Fibroblast of skin of right quadriceps (primary cell): ENCODE measurements at places on chromosomes 13 and 19.

GRCh38 chr19:32416749-32417456, 11.3 kb downstream of the DPY19L3 start:
- no peak for DNase-seq

DNA sequence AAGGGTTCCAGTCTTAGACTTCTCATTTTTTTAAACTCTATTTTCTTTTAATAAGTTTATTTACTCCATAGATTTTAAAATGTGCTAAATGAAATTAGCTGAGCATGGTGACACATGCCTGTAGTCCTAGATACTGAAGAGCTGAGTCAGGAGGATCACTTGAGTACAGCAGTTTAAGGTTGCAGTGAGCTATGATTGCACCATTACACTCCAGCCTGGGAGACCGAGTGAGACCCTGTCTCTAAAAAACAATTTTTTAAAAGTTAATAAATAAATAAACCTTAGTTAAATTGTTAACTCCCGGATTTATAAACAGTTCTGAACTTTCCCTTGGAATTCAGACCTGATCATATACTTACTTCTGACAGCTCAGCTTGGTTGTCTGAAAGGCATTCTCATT, 32.5 kb downstream of the PCDH20 start:
- DNase-seq, result no peak

DNA sequence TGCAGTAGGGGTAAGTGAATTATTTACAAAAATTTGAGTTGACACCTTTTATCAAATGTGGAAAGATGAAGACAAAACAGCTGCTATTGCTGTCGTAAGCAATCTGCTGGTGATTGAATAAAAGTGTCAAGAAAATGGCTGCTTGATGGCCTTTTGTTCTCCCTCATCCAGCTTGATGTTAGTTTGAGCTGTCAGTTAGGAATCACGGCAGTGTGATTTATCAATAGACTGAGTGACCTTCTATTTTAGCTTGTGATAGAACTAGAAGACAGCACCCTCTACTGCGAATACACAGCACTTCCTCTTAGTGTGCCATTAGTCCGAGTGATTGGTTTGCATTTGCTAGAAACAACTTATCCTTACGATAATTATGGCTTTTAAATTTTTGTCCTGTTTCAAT, 76.3 kb downstream of the MZT1 start:
- no peak for DNase-seq

DNA sequence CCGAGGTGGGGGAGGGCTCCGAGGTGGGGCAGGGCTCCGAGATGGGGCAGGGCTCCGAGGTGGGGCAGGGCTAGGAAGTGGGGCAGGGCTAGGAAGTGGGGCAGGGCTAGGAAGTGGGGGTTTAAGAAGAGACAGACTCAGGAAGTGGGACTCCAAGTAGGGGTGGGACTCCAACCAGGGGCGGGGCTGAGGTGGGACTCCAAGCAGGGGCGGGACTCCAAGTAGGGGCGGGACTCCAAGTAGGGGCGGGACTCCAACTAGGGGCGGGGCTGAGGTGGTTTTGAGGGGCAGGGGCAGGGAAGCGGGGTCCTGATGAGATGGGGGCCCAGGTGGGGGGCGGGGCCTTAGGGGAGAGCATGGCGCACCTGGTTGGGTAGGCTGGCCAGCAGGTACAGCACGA, 13.6 kb downstream of the CFD start:
- peak; percentile 67 for DNase-seq

GRCh38 chr13:78168981-78169380, 250.3 kb upstream of the EDNRB start:
- DNase-seq, result no peak

DNA sequence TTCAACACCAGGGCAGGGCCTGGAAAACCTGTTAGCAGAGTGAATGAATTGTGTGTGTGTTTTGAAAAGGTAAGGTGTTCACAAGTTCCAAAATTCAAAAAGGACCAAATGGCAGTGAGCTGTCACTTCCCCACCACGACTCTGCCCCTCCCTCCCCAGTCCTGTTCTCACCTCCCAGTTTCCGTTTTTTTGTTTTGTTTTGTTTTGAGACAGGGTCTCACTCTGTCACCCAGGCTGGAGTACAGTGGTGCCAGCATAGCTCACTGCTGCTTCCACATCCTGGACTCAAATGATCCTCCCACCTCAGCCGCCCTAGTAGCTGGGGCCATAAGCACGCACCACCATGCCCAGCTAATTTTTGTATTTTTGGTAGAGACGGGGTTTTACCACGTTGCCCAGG, 20.3 kb upstream of the BCL3 start:
- no peak for DNase-seq

DNA sequence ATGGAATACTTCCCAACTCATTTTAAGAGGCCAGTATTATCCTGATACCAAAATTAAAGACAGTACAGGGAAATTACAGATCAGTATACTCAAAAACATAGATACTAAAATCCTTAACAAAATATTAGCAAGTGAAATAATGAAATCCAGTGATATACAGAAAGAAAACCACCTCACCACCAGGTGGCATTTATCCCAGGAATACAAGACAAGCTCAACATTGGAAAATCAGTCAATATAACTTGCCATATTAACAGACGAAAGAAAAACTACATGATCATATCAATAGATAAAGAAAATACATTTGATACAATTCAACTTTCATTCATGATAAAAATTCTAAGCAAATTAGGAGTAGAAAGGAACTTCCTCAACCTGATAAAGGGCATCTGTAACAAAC, 6.7 kb upstream of the GNA15 start:
- peak; percentile 58 for DNase-seq

DNA sequence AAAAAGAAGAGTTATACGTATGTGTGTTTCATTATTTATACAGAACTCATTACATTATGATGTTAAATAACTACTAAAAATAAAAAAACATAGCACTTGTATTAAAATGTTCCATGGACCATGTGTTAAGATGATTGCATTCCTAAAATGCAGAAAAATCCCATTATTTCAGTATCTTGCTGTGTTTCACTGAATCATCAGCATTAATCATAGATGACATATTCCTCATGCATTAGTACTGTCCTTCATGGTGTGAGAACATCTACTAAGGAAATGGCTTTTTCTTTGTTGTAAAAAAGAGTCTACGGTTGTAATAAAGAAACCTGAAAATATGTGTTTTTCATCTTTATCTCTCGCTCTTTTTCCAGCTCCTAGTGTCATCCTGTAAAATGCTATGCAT, 416.5 kb downstream of the FGF14 start:
- no peak for DNase-seq

- DNase-seq, result peak; percentile 45
Observed at GRCh38 chr13:101447852-101448251, 4.6 kb upstream of the ITGBL1 start.

DNA sequence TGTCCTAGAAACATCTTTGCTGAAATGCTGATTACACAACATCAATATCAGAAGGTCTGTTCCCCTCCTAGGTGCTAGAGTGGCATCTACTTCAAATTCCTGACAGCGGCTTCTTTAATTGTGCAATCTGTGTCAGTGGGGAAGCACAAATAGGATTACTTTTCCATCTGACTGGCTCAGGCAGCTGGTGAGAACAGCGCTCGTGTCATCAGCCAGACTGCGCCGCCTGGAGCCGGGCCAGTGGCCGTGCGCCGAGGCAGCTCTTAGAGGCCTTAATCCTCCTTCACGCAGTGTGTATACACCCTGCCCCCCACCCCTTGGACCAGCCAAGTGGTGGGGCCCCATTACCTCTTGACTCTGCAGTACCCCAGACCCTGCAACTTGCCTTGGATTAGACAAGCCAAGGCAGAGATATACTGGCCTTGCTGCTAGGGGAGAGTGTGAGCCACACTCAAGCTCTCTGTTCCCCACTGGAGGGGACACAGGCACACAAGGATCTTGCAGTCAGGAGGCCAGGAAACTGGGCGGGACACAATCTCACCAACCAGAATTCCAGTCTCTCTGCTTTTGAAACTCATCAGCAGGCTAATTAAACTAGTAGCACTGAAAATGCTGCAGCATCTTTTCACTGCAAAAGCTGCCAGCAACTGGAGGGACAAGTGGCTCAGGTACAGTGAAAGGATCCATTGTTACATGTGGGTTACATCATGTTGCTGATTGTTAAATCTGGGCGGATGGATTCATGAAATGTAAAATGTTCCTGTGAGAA, 48.9 kb upstream of the EPHX3 start:
- peak; percentile 85 for DNase-seq

DNA sequence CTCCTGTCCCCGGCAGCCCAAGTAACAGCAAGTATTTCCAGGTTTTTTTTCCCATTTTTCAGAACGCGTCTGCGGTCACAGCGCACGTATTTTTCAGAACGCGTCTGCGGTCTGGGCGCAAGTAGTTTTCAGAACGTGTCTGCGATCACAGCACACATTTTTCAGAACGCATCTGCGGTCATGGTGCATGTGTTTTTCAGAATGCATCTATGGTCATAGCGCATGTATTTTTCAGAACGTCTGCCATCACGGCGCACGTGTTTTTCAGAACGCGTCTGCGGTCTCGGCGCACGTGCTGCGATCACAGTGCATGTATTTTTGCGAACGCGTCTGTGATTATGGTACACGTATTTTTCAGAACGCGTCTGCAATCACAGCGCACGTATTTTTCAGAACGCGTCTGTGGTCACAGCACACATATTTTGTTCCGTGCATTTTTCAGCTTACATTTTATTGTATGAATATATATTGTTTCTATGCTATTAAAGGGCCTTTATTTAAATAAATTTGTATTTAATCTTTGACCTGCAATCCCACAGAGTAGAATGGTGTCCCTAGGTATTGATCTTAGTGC, 19.7 kb downstream of the ATP4B start:
- no peak for DNase-seq

GRCh38 chr13:112842343-112842856, 126.6 kb upstream of the MCF2L start:
- peak; percentile 26 for DNase-seq

GRCh38 chr13:113048766-113049165, 56.8 kb upstream of the F7 start:
- DNase-seq, result no peak

- no peak for DNase-seq
Observed at GRCh38 chr19:19657397-19657783, 6.1 kb downstream of the ATP13A1 start.

GRCh38 chr13:110589793-110590390, 25.5 kb upstream of the NAXD start:
- no peak for DNase-seq

DNA sequence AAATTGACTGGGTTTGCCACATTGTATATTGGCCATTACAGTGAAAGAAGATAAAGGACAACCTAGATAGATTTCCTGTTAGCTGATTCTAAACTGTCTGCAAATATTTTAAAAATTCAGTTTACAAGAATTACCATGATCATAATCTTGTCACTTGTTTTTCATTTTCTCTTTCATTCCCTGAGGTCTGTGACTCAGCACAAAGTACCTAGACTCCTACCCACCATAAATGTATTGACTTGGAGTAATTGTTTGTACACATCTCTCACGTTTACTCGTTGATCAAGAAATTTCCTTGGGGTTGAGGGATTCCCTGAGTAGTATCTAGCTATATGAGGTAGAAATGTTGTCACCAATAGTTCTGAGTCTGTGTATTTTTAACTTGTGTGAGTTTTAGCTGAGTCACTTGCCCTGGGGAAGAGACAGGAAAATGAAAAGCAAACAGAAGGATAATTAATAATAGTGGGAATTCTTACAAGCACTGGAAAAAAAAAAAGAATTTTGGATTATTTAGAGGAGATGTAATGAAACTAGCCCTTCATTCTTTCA, 299.2 kb upstream of the DACH1 start:
- DNase-seq, result no peak

DNA sequence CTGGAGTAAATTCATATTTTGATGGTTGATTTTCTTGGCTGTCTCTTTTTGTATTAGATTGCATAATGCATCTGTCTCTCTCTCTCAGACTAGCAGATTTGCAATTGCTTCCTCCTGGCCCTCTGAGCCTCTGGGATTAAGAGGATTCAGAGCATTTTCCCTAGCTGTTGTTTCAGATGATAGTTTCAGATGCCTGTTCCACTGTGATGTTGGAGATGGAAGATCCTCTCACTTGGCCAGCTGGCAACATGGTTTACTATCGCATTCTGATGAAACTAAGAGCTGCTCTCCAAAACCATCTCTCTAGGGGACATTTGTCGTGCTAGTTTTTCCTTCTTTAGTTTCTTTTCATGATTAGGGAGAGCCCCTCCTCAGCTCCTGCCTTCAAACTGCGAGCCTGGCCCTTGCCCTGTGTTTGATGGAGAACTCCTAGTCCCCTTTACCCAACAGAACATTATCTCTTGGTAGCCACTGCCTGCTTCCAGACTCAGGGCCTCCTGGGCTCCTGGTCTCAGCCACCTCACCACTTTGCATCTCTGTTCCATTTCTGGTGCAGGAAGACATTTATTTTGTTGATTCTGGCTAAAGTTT, 244.6 kb downstream of the B3GLCT start:
- DNase-seq, result no peak

- no peak for DNase-seq
Observed at GRCh38 chr13:105282406-105283285, 1252.8 kb downstream of the EFNB2 start.

DNA sequence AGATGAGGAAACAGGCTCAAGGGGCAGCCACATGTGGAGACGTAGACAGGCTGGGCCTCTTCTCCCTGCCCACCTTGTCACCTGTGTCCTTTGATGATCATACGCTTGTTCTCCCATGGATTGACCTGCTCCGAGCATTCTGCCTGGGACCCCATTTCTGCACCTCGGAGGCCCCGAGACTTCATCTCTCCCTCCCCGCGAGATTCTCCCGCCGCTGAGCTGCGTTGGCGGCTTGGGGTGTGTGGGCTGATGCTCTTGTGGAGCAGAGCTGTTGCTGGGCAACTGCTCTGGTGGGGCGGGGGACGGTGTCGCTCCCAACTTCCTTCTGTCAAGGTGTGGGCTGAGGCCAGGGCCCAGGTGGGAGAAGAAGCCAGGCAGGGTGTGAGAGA, 22.1 kb downstream of the MAST3 start:
- no peak for DNase-seq

DNA sequence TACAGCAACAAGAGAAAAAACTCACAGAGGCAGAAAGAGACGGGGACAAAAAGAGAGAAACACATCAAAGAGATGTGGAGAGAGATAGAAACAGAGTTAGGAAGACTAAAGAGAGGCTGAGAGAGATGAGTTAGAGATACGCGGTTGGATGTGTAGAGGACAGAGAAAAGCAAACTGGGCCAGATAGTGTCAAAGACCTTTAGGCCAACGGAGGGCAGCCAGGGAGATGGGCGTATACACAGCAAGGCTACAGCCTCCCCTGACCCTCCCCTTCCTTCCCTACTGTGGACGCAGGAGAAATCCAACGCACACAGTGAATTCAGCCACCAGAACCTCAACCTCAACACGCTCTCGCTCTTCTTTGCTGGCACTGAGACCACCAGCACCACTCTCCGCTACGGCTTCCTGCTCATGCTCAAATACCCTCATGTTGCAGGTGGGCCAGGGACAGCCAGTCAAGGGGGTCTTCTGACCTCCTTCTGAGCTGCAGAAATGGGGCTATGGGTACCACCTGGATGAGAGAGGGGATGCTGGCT, 18.7 kb downstream of the CYP2B6 start:
- DNase-seq, result no peak

- DNase-seq, result no peak
Observed at GRCh38 chr13:95434111-95434510, 118.4 kb upstream of the CLDN10 start.
